Thoracic aorta (tissue), 2 donors: ENCODE measurements at places on chromosomes 16 and 17. TPM values are rescaled to one million over a fixed set of nuclear protein-coding genes. Genes with fewer than 3 reads are reported as not detected.
A peak's percentile ranks its signal among the peaks of the same experiment; 100 is the strongest.

DNA sequence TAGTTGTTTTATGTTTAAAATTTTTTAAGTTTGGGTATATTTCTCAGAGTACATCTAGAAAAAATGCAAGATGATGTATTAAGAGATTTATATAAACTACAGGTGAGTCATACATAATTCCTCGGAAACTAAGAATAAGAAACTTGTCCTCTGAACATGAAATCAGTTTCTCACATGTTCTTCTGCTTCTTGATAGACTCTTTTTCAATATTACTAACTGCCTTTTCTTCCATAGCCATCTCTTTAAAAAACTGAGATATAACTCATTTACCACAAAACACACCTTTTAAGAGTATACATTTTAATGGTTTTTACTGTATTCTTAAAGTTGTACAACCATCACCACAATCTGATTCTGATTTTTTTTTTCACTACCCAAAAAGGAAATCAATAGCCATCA, 238.4 kb upstream of the AXIN2 start:
- DNase-seq = no peak

DNA sequence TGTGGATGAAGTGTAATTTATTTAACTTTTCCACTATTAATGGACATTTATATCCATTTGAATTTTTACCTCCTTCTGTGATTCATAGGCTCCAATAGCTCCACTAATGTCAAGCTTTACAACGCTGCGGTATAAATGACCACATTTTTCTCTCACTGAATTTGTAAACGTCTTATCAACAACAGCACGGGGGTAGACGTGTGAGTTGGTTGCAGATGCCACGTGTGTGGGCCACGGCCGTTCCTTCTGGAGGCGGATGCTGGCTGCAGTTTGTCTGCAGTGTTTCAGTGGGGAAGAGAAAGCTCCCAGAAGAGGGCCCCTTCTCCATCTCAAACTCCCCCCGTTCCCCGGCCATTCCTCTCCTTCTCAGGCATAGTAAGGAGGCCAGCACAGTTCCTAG, 68.2 kb upstream of the XYLT1 start:
- DNase-seq = no peak

DNA sequence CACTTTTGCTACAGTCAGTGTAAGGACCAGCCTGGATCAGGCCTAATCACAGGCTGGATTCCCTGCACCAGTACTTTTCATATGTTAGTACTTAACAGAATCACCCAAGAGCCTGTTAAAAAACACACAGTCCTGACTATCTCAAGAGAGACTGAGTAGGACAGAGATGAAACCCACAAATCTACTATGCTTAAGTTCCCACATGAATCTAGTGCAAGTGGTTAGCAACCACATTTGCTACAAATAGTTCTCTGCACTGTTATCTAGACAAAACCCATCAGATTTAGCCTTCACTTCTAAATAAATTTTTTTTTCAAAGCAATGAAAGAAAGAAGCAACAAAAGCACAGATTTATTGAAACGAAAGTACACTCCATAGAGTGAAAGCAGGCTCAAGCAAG, 38.9 kb downstream of the SSH2 start:
- no peak for DNase-seq

GRCh38 chr16:48284772-48285409, 37.6 kb upstream of the ABCC11 start:
- no peak for DNase-seq

DNA sequence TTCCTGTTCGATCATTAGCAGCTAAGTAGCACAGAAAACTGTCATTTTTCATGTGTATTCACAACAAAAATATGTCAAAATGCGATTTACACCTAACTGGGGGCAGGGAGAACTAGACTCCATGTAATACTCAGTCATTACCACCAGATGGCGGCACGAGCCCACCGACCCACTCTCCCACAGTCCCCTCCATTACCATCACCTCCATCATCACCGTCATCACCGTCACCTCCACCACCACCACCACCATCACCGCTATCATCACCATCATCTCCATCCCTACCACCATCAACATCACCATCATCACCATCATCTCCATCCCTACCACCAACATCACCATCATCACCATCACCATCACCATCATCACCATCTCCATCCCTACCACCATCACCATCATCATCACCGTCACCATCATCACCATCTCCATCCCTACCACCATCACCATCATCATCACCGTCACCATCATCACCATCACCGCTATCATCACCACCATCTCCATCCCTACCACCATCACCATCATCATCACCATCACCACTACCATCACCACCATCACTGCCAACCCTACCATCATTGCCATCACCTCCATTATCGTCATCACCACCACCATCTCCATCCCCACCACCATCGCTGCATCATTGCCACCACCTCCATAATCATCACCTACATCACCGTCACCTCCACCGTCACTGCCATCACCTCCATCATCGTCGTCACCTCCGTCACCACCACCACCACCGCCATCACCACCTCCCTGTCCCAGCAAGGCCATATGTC, 14.4 kb downstream of the NDUFAF8 start:
- no peak for DNase-seq

Gene GAST
- not detected for total RNA-seq

- no peak for DNase-seq
Observed at GRCh38 chr17:1123921-1124715, 55.7 kb downstream of the ABR start.

- DNase-seq = no peak
Observed at GRCh38 chr17:50918071-50918932, 52.1 kb upstream of the TOB1 start.

- no peak for DNase-seq
Observed at GRCh38 chr16:30604316-30604947, 5.8 kb downstream of the ZNF689 start.

- DNase-seq = no peak
Observed at GRCh38 chr16:85401370-85401916, 211.7 kb upstream of the GSE1 start.

Gene KRTAP3-1
- not detected for total RNA-seq

Gene KRT32
- not detected for total RNA-seq

DNA sequence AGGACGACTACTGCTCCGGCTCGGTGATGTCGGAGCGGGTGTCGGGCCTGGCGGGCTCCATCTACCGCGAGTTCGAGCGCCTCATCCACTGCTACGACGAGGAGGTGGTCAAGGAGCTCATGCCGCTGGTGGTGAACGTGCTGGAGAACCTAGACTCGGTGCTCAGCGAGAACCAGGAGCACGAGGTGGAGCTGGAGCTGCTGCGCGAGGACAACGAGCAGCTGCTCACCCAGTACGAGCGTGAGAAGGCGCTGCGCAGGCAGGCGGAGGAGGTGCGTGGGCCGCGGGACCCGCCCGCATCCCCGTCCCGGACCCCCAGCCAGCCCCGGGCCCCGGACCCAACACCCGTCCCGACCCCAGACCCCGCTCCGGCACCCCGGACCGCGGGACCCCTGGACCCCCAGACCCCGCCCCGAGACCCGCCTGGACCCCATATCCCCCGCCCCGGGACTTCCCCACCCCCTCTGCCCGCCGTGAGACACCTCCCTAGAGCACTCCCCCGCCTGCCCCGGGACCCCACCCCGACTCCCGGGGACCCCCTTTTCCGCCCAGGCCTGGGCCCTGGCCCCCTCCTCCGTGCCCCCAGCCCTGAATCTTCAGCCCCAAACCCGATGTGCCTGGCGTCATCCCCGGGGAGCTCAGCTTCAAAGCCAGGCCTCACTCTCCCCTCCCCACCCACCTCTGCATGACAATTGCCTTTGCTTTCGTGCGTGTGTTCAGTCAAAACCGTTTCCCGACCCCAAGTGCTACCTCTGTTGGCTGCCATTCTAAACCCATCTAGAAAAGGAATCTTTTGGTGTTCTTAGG, 594 bp downstream of the MAPK8IP3 start:
- no peak for DNase-seq

GRCh38 chr17:30969989-30970830, 629 bp upstream of the RNF135 start:
- no peak for DNase-seq

GRCh38 chr17:77503293-77503655, 362.5 kb downstream of the SEC14L1 start:
- no peak for DNase-seq

GRCh38 chr16:3837851-3838586, 42.5 kb downstream of the CREBBP start:
- DNase-seq = no peak

- DNase-seq = no peak
Observed at GRCh38 chr17:11006530-11006929, 168.6 kb upstream of the PIRT start.

GRCh38 chr16:81885976-81886586, 107.0 kb downstream of the PLCG2 start:
- no peak for DNase-seq

Gene GDE1
- 47.8 TPM for total RNA-seq

DNA sequence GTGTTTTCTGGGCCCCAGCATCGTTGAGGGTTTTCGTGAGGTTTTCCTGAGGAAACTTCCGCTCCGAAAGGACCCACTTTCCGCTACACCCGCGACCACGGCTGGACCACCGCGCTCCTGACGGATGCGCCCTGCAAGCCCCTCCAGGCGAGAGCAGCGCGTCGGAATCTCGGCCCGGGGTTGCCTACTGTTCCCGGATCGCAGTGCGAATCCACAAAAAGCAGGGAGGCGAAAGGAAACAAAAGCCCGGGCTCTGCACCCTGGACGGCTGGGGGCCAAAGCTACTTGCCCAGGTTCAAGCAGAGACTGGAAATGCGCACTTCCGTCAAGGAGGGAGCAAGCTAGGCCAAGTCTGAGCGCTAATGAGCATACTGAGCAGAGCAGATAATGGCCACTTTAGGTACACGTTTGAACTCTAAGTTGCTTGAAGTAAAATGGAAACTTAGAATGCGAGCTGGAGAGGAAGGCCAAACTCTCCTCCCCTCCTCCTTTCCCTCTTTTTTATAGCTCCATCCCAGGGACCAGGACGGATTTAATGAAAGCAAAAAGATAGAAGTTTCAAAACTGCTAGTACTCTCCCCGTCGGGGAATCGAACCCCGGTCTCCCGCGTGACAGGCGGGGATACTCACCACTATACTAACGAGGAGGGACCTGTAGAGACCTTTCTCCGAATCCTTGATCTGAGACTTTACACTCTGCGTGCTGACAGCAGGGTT, 11.4 kb upstream of the AURKB start:
- peak; percentile 81 for DNase-seq

Gene ABI3
- 10.8 TPM for total RNA-seq

- peak; percentile 9 for DNase-seq
Observed at GRCh38 chr16:17224879-17225281, 245.9 kb downstream of the XYLT1 start.

DNA sequence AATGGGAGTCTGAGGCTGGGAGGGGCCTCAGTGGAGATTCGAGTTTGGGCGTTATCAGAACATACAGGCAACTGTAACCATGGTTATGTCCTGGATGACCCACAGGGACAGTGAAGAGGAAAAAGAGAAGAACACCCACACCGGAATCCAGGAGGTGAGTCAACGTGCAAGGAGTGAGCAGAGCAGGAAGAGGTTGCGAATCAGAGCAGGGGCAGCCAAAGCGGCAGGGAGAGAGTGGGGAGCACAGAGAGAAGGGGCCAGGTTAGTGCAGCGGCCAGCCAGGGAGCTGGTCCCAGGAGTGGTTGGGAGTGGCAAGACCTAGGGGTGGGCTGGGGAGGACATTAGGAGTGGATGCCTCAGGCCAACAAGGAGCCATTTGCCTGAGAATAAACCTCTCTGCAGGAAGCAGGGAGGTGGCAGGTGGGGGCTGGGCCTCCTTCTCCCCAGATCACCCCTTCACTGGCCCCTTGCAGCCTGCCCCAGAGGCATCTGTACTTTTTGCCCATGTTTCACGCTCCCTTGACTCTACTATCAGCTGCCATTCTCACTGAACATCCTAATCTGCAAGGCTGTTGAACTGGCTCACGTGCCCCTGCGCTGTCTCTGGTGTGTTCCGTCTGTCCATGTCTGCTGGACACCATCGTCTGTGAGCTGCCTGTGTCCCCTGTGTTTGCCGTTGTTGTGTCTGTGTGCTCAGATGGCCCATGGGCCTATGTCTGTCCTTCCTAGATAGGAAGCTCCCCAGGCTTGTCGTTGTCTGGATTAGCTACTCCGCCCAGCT, 5.1 kb downstream of the KRT13 start:
- DNase-seq = no peak

Gene TERF2IP
- 78.3 TPM for total RNA-seq

GRCh38 chr17:2593821-2594721, 617 bp downstream of the PAFAH1B1 start:
- peak; percentile 53 for DNase-seq

DNA sequence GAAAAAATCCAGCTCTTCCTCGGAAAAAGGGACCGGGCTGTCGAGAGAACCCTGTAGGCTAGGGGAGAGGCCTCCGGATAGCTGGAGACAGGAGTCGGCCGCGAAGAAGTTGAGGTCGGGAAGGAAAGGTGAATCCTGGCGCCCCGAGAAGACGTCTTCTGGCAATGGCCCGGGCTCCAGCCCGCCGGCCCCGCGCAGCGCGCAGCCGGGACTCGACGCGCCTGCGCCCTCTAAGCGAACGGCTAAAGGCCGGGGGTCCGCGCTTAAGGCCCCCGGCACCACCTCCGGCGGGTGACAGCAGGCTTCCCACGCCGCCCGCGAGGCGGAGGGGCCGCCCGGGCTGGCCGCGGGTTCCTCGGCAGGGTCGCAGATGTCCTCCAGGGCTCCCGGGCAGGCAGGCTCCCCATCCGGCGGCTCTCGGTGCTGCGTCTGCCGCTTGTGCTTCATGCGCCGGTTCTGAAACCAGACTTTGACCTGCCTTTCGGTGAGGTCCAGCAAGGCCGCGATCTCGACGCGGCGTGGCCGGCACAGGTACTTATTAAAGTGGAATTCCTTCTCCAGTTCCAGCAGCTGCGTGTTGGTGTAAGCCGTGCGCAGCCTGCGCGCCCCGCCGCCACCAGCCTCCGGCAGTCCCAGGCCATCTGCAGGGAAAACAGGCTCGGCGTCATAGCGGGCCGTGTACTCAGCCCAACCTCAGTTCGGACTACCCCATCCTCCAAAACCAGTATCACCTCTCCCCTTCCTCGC, 1.6 kb downstream of the HOXB2 start:
- DNase-seq = no peak

Gene PTX4
- total RNA-seq = not detected

DNA sequence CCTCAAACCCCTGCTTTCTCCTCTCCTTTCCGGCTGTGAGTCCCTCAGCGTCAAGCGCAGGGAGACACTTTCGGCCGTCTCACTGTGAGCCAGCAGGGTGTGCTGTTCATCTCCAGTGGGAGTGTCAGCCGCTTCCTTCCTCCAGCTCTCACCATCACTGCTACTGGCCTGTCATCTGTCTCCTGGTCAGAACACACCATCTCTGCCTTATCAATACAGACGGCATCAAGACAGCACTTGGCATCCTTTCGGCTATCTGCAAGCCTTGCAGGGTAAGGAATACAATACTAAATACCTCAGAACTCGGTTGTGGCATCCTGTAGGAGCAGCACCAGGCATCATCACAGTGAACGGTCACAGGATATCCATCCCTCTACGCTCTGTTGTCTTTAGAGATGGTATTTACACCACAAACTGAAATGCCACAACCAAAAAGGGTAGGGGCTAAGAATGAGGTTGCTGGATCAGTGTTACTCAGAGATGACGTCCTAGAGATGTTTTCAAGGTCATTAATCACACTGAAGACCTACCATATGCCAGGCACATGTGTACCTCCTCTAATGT, 20.7 kb upstream of the CMTM4 start:
- DNase-seq = no peak

Gene GAS2L2
- not detected for total RNA-seq
